ENCODE measurements at places on chromosomes 7 and 10.

- no peak for DNase-seq
Measured at GRCh38 chr7:304574-305409, 14.8 kb downstream of the FOXL3 start.

DNA sequence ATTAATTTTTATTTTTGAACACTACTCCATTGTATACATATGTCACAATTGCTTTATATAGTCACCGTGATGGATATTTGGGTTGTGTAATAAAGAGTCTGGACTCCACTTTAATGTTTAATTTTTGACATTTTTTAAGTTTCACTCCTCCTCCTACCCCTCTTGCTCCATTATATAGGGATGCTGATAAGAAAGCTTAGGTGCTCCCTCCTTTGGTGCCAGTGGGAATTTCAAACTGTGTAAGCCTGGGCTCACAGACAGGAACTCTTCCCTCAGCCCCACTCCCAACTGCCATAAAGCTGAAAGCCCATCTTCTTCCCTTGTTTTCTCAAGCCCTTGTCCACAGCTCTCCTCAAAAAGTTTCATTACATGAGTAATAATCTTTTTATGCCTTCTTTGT, 47.6 kb downstream of the TWIST1 start:
- DNase-seq, result no peak

GRCh38 chr7:102096012-102096332, 190.7 kb upstream of the SH2B2 start:
- DNase-seq, result no peak

GRCh38 chr10:47115322-47115721, 184.7 kb upstream of the GDF10 start:
- no peak for DNase-seq

DNA sequence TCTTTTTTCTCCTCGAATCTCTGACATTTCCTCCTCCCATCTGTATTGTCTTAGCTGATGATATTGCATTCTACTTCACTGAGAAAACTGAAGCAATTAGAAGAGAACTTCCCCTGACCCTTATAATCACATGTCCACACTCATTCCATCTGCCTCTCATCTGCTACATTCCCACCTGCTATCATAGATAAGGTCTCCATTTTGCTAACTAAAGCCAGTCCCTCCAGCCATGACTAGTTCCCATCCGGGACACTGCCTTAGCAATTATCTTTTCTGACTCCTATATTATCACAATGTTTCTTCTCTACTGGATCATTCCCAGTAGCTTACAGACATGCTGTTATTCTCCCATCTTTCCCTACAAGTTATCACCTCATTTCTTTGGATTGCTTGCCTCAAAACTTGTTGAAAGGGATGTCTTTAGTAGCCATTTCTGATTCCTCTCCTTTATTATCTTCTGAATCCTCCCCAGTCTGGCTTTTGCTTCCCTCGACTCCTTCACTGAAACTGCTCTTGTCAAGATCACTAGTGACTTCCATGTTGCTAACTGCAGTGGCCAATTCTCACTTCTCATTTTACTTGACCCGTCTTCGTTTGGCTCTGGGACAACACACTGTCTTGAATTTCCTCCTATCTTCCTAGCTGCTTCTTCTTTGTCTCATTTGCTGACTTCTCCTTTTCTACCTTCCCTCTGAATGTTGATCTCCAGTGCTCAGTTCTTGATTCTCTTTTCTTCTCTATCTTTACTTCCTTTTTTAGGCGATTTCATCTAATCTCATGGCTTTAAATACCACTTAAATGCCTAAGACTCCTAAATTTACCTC, 35.9 kb downstream of the FZD1 start:
- DNase-seq, result no peak

- no peak for DNase-seq
Measured at GRCh38 chr10:104036518-104037260, 49.0 kb downstream of the COL17A1 start.

DNA sequence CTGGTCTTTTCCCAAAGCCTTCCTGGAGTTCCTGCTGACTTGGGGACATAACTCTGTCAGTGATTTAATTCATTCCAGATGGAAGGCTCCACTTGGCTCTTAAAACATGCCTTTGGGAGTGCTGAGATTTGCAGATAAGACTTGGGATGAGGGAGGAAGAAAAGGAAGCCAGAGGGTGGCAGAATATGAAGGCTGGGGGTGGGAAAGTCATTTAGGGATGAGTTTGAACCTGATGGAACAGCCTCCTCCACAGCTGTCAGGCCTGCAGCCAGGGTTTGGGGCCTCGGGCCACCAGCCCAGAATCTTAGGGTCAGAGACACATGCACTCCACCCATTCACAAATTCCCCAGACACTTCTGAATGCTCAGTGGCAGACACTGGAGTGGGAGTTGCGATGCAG, 28.4 kb upstream of the EIF5AL1 start:
- no peak for DNase-seq

DNA sequence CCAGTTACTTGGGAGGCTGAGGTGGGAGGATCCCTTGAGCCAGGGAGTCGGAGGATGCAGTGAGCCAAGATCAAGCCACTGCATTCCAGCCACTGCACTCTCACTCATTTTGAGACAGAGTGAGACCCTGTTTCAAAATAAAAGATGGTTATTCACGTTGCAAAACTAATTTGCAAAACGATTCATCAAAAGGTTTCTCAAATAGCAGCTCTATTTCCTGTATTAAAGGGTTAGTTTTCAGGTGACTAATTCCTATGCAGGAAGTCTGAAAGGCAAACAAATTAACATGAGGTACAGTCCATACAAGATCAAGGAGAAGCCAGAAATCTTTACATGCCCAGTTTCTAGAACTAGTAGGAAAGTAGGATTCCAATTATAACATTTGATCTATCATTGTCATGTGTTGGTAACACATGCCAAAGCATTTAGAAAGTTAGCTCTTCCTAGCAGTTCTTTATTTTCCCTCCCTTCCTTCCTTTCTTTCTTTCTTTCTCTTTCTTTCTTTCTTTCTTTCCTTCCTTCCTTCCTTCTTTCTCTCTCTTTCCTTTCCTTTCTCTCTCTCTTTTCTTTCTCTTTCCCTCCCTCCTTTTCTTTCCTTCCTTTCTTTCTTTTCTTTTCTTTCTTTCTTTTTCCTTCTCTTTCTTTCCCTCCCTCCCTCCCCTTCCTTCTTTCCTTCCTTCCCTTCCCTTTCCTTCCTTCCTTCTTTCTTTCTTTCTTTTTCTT, 49.3 kb downstream of the DENND2A start:
- no peak for DNase-seq

All from T-helper 22 cell (primary cell).